ENCODE measurements at places on chromosomes 5 and 9.

DNA sequence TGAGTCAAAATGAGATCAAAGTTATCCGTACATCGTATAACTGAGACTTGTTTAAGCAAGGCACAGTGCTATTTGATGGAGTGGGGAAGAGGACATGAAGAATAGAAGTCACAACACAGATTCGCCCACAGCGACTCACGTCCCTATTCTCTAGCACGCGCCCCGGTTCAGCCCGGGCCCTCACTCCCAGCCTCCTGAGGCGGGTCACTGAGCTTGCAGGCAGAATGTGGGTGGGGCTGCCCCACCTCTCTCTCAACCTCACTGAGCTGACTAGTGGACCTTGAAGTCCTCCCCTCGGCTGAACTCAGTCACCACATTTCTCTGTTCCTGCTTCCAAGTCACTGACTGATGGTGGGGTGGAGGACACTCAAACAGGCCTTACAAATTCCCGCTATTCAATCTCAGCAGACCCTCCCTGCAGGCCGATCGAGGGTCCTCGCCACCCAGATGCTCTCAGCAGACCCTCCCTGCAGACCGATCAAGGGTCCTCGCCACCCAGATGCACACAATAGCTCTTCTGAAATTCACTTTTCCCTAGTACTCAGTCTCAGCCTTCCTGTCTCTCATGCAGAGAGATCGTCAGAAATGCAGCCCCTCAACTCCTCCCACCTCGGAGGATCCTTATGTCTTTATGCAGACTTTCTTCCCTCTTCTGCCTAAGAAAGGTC lies 12.9 kb downstream of the GLDC start:
- no peak for DNase-seq

- peak; percentile 40 for DNase-seq
Observed at GRCh38 chr5:151085517-151086041, 4.7 kb upstream of the TNIP1 start.

DNA sequence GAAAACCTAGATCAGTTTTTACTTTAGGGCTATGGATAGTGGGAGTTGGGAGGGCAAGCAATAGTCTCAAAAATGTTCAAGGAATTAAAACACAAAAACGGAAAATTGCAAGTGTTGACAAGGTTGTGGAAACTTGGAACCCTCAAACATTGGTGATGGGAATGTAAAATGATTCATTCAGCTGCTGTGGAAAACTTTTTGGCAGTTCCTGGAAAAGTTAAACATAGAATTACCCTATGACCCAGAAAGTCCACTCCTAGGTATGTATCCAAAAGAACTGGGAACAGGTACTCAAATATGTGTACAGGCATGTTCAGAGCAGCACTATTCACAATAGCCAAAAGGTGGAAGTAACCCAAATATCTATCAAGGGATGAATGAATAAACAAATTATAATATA lies 1.2 kb upstream of the MSANTD3 start:
- DNase-seq, result no peak

- no peak for DNase-seq
Observed at GRCh38 chr9:4662989-4663792, 1.1 kb downstream of the PLPP6 start.

- DNase-seq, result no peak
Observed at GRCh38 chr5:173029499-173029921, 26.6 kb upstream of the CREBRF start.

DNA sequence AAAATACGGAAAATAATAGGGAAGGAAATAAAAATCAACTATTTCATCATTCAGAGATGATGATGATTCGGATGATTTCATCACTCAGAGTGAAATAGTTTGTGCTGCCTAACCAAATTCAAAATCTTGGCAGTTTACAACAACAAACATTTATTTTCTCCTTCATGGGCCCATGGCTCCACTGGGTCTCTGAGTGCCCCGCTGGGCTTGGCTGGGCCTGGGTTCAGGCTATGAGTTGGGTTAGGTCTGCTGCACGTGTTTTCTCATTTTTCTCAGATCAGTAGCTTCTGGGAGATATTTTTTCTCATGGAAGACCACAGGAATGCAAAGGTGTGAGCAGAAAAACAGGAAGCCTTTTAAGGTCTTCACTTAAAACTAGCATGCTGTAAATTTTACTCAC lies 24.0 kb upstream of the F2RL1 start:
- DNase-seq, result no peak

DNA sequence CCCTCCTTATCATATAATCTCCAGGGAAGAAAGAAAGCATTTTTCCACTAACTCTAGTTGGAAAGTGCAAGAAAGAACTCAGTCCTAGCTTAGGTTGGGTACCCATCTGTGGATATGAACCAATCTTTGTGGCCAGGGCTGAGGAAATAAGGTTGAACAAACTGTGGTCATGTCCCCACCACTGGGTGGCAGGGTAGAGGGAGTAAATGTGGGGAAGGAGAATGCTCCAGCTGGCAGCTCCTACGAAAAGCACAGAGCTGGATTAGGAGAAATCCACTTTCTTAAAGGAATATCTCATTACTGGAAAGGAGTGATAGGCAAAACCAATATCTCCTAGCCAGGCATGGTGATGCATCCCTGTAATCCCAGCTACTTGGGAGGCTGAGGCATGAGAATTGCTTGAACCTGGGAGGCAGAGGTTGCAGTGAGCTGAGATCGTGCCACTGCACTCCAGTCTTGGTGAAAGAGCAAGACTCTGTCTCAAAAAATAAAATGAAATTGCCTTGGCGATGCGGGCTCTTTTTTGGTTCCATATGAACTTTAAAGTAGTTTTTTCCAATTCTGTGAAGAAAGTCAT lies 175.1 kb downstream of the CCDC192 start:
- no peak for DNase-seq

GRCh38 chr5:56195016-56195415 lies 38.1 kb downstream of the ANKRD55 start:
- no peak for DNase-seq

GRCh38 chr5:89883967-89884366 lies 525.6 kb downstream of the CETN3 start:
- no peak for DNase-seq

DNA sequence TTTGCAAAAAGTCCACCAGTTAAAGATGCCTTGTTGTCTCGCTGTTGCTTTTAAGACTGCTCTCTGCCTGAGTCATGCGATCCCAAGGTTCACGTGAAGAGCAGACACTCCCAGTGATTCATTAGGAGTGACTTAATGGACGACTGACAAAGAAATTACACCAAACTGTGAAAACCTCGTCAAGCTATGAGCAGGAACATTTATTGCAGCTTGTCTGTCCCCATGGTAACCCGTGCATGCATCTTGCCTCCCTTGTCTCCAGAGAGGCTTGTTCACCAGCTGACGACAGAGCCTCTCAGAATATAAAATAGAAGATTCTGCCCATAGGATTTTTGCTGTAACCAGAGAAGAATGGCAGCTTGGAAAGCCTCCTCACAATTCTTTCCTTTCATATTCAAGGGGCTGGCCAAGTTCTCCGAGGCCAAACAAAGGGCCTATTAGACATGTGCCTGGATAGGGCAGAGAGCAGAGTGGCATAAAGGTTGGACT lies 352.7 kb downstream of the SPOCK1 start:
- no peak for DNase-seq

DNA sequence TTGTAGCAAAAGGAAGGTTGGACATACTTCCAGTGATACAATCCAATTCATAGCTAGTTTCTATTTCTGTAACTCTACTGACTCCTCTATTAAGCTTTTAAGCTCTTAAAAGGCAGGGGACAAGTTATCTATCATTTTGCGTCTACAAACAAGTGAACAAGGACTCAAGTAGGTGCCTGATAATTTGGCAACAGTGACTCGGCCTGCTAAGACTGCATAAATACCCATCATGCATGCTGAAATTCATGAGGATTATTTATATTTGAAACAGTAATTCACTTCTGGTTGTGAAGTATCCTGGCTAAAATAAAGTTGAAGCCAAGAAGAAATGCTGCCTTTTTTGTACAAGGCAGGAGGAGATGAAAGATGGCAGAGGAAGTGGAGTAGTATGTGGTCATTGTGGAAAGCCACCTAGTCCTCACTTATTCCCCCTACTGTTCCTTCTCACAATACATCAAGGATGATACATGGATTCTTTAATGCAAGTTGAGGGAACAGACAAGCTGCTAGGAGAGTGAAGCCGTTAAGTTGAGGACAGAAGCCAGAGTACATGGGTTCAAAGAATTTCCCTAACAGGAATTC lies 74.0 kb downstream of the MRPS27 start:
- no peak for DNase-seq

DNA sequence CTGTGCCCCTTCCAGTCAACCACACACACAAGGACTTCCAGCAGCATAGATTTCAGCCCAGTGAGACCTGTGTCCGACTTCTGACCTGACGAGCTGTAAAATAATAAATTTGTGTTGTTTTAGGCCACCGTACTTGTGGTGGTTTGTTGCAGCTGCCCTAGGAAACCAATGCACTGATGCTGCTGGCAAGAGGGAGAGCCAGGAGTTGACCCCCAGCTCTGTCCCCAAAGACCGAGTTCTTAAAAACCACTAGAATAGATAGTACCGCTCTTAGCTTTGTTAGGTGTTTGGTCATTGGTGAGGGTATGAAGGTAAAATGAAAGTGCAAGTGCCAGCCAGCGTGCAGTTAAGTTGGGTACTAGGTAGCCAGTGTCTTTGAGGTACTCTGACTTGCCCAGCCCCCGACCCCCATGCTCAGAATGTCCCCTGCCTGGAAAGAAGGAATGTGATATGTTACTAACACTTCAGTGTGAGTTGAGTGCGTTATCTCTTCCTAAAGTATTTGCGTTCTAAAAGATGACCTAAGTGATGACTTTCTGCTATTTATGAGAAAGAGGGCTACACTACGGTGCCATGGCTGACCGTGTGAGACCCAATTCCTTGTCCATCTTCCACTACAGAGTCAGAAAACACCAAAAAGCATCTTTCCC lies 185.6 kb downstream of the AOPEP start:
- no peak for DNase-seq

GRCh38 chr9:115374724-115375268 lies 256.8 kb upstream of the TNC start:
- DNase-seq, result no peak

GRCh38 chr9:136722093-136722968 lies 10.0 kb downstream of the DIPK1B start:
- DNase-seq, result no peak

- no peak for DNase-seq
Observed at GRCh38 chr5:43121913-43122484, 1.3 kb downstream of the ZNF131 start.

DNA sequence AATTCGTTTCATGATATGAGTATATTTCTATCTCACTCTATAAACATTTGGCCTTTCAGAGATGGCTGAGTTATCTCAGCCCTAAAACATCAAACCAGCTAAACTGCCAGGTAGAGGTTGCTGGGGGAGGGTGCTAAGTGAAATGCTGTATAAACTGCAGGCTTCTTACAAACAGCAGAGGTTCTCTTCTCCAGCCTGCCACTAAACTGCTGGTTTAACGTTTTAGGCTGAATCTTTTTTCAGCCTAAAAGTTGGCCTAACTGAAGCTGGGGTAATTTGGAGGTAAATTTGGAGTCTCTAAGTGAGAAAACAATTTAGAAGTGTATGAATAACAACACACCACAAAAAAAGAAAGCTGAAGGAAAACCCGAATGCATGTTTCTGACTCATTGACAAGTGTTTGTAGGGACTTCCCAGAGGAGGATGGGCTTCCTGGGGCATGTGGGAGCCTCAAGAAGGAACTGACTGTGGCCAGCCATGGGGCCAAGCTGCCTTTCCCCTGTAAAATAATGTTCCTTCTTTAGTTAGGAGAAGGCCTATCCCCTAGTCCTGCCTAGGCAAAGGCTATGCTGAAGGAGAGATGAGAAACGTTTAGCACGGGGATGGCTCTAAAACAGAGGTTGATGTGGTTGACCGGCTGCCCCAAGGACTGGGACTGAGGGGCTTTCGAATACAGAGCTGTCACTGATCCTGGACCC lies 44.3 kb downstream of the SLC28A3 start:
- peak; percentile 45 for DNase-seq

GRCh38 chr9:16135968-16136367 lies 583.1 kb downstream of the CCDC171 start:
- DNase-seq, result no peak

Data from CD4-positive, alpha-beta T cell treated with Interleukin-6 for 4 hours (primary cell).